ENCODE measurements at places on chromosomes 1 and 21. TPM values are rescaled to one million over a fixed set of nuclear protein-coding genes. Genes with fewer than 3 reads are reported as not detected.

Gene CRP
- total RNA-seq, result not detected

Gene FMO2
- not detected for total RNA-seq

Gene ATP8B2
- total RNA-seq, result 70.7 TPM

Gene SYT14
- 1.2 TPM for total RNA-seq

Gene UBE2U
- total RNA-seq, result not detected

Gene MIGA1
- 24.1 TPM for total RNA-seq

Gene C1QTNF12
- 1.1 TPM for total RNA-seq

Gene PIGM
- total RNA-seq, result 6.9 TPM

Gene EXO1
- 26.9 TPM for total RNA-seq

Gene GPX7
- 7.3 TPM for total RNA-seq

Gene APOBEC4
- not detected for total RNA-seq

Gene SH2D2A
- 0.27 TPM for total RNA-seq

Gene C1orf116
- total RNA-seq, result not detected

Gene RGS1
- total RNA-seq, result not detected

Gene KRTAP21-2
- total RNA-seq, result not detected

Gene HTR1D
- total RNA-seq, result 0.13 TPM

Gene LRP8
- total RNA-seq, result 72.9 TPM

Gene PRELP
- 0.07 TPM for total RNA-seq

Gene EXTL1
- under 0.01 TPM for total RNA-seq

Gene NUDT4B
- total RNA-seq, result 76.2 TPM

Gene PDPN
- total RNA-seq, result not detected

Gene GRHL3
- total RNA-seq, result not detected

Gene ZMYM1
- 33.6 TPM for total RNA-seq

Gene SLAMF8
- not detected for total RNA-seq

Gene HAO2
- not detected for total RNA-seq

Gene SIM2
- total RNA-seq, result 0.13 TPM

Gene CR1L
- not detected for total RNA-seq

Gene ZBTB8A
- 7.1 TPM for total RNA-seq

Gene SELL
- total RNA-seq, result 3.6 TPM

Gene SLC66A1
- 14.0 TPM for total RNA-seq

Gene FLG
- under 0.01 TPM for total RNA-seq

Gene AMY2B
- 1.6 TPM for total RNA-seq

Gene ZFP69B
- total RNA-seq, result 4.5 TPM

Gene ALX3
- not detected for total RNA-seq

Gene VHLL
- total RNA-seq, result not detected

Gene CFAP126
- total RNA-seq, result not detected

Gene CD84
- not detected for total RNA-seq

Gene ZNF683
- not detected for total RNA-seq

Gene CENPL
- 35.8 TPM for total RNA-seq

Gene INKA2
- total RNA-seq, result 5.0 TPM

Gene FAM72B
- total RNA-seq, result 6.4 TPM

Gene GNG4
- not detected for total RNA-seq

Gene TFAP2E
- not detected for total RNA-seq

Gene SYCP1
- not detected for total RNA-seq

Gene BEST4
- total RNA-seq, result not detected

Gene C1orf56
- total RNA-seq, result 2.9 TPM

Gene SPRR5
- not detected for total RNA-seq

Gene TTC39A
- 1.6 TPM for total RNA-seq

Gene MTF2
- 40.3 TPM for total RNA-seq

Gene OLIG2
- not detected for total RNA-seq
